Activated T-helper 17 cell treated with anti-CD3 and anti-CD28 coated beads, Interleukin-2, amount 50 U/mL, for 72 hours (primary cell): ENCODE measurements at places on chromosomes 6 and 20. TPM values are rescaled to one million over a fixed set of nuclear protein-coding genes. Genes with fewer than 3 reads are reported as not detected.

DNA sequence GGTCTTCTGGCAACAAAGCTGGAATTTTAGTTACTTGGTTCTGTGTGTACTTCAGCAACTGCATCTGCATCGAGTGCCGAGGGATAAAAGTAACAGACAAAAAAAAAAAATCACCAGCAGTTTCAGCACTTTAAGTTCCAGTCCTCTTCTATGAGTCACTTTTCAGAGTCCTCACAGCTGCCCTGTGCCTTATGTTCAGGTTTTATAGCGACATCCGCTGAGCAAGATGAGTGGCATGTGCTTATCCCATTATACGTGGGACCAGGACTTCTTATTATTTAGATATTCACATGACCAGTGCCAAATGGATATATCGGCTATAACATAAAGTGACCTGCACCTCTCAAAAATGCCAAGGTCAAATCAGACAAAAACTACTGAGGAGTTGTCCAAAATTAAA lies 242.9 kb downstream of the FOXA2 start:
- no peak for ATAC-seq

GRCh38 chr6:7142228-7142801 lies 34.6 kb downstream of the RREB1 start:
- ATAC-seq: no peak

DNA sequence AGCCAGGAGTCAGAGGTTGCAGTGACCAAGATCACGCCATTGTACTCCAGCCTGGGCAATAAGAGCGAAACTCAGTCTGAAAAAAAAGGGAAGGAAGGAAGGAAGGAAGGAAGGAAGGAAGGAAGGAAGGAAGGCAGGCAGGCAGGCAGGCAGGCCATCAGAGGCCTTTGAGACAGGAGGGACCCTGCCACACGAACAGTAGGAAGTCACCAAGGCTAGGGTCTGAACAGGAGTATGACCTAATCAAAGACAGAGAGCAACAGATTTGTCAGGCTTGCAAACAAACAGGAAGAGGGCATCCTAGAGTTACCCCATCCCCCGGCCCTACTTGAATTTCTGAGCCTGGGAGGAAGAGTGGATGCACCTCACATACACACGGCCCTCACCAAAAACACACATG lies 67.1 kb downstream of the FGD2 start:
- peak; percentile 49 for ATAC-seq

- no peak for ATAC-seq
These were observed 174.8 kb upstream of the RREB1 start for GRCh38 chr6:6932968-6933367.

DNA sequence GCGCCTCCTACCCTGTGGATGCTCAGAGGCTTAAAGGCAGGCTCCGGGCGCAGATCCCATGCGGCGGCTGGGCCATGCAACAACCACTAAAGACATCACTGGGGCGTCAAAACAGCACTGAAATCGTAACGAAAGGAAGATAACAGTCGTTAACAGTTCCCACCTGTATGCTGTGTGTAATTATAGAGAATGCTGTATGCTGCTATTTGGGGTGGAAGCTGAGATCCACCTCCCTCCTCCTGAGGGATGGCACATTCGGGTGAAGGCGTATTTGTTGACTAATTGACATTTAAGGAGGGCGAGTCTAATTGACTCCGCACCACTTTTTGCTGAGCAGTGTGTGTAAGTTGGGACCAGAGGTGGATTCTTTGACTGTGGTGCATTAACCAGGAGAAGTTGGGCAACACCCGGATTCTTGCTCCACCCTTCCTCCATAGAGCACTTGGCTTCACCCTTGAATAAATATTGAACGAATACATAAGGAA lies 687 bp downstream of the SLC35A1 start:
- ATAC-seq: peak; percentile 75

DNA sequence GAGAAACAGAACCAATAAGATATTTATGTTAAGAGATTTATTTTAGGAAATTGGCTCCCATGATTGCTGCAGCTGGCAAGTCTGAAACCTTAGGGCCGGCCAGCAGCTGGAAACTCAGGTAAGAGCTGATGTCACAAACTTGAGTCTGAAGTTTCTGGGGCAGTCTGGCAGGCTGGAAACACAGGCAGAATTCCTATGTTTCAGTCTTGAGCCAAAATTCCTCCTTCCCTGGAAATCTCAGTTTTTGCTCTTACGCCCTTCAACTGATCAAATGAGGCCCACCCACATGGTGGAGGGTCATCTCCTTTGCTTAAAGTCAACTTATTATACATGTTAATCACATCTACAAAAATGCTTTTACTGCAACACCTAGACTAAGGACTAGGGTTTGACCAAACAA lies 184.1 kb downstream of the SOD2 start:
- ATAC-seq: no peak

GRCh38 chr6:25377664-25378063 lies 98.5 kb downstream of the CARMIL1 start:
- ATAC-seq: no peak

DNA sequence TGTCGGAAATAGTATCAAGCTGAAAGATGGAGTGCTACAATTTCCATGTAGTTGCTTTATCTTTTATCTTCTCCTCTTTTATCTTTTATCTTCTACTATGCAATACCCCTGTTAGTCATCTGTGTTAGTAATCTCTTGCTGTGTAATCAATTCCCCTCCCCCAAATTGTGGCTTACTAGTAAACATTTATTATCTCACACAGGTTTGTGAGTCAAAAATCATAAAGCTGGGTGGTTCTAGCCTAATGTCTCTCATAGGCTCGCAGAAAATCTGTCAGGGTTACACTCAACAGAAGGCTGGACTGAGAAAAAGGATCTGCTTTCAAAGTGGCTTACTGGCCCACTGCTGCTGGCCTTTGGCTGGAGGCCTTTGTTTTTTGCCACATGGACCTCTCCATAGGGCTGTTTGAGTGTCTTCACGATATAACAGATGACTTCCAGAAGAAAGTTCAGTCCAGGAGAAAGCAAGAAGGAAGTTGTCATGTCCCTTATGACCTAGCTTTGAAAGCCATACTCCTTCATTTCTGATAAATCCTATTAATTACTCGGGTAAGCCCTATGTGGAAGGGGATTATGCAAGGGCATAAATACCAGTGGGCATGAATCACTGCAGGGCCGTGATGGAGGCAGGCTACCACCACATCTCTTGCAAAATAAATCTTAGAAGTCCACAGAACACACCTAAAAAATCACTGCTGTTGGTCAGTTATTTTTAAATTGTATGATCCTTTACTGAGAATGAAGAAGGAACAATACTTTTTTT lies 24.5 kb upstream of the PTCHD4 start:
- no peak for ATAC-seq

DNA sequence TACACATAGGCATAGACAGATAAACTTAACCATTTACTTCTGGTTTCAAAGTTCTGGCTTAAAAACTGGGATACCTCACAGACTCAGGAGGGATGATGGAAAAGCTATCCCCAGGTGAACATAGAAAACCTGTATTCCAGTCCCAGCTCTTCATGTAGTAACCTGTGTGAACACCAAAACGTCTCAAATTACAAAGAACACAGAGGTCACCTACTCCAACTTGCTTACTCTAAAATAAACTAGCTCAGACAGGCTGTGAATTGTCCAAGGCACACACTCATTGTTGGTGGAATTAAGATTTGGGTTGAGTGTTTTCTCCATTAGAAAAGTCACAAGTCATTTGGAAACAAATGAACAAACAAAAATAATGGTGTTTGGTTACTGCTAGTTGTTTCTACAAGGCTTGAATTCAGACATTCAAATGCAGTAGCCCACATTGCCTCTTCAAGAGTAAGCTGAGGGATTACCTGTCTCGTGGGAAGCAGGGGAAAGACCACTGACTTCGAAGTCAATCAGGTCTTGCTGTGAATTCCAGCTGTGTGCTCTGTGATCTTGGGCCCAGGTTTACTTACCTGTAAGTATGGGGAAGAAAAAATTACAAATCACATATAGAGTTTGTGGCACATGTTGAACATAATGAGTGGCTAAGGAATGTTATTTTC lies 48.2 kb upstream of the LRRC1 start:
- ATAC-seq: no peak

DNA sequence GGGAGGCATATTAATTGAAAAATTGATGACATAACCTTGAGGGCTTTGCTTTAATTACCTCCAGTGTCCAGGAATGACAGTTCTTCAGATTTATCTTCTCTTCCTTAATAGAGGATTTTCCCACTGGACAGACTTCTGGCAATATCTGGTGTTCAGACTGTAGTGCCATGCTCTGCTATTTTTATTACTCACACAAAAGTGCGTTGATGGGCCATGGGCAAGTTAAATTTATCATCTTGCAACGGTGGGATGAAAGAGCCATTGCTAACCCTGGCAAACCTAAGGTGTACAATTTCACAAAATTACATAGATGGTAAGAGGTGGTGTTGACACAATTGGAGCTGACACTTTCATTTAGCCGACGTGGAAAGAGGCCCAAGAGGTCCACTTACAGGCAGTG lies 253.7 kb upstream of the PLCB4 start:
- no peak for ATAC-seq

DNA sequence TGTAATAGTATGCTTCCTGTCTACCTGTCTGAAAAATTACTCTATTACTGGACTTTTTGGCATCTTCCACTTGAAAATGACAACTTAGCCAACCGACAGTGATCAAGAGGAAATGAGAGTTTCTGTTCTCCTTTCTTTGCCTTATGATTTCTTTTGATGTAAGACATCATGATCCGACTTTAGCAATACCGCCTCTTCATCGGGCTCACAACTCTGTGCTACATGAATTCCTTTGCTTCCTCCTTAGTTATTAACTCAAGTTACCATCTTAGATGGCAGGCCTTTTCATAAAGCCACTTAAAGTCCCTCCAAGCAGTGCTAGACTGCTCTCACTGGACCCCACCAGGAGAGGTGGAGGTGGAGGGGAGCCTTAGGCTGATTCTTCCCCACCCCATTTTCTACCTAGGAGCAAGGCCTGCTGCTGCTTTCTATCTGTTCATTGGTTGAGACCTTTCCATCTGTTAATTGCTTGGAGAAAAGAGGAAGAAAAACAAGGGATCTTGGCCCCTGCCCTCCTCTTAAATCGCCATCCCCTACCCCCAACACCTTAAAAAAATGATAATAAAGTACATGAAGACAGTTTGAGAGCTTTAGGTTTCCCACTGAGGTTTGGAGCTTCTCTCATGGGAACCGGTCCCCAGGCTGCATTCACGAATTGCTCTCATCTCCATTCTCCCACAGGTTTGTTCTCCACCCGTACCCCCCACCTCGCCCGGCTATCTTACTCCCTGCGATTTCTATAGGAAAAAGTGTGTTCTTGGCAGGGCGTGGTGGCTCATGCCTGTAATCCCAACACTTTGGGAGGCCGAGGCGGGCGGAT lies 21.6 kb upstream of the MCM3 start:
- peak; percentile 52 for ATAC-seq

- no peak for ATAC-seq
These were observed 146.7 kb downstream of the TASP1 start for GRCh38 chr20:13492001-13492481.

GRCh38 chr20:9294041-9294440 lies 220.3 kb upstream of the LAMP5 start:
- no peak for ATAC-seq

DNA sequence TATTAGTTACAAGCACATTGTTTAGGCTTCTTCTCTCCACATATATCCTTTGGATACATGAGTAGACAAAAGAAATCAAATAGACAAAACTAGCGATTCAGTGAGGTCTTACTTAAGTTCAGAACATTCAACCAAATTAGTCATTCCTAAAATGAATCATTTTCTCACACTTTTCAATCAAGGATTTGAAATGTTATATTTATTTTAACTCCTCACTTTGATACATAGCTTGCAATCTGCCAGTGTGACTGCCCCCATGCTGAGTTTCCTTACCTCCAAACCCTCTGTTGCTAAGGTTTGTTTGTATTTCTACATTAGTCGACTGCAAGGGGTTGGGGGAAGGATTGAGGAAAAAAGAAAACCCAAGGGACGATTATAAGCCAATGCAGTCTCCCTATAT lies 3.5 kb upstream of the MOXD1 start:
- ATAC-seq: peak; percentile 38

DNA sequence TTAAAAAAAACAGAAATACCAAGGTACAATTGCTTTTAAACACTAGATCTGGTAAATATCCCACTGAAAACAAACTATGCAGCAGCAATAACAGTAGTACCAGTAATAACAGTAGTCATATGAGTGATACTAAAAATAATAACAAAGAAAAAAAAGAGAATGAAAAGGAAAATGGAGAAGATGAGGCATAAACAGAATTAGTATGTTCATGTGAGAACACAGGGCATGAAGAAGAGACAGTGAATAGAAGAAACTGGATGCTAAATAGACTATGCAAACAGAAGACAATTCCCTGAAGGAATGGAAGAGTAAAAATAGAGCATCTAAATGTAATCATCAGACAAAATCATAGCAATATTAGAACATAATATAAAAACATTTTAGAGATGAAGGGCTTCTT lies 121.1 kb downstream of the RNGTT start:
- peak; percentile 28 for ATAC-seq

DNA sequence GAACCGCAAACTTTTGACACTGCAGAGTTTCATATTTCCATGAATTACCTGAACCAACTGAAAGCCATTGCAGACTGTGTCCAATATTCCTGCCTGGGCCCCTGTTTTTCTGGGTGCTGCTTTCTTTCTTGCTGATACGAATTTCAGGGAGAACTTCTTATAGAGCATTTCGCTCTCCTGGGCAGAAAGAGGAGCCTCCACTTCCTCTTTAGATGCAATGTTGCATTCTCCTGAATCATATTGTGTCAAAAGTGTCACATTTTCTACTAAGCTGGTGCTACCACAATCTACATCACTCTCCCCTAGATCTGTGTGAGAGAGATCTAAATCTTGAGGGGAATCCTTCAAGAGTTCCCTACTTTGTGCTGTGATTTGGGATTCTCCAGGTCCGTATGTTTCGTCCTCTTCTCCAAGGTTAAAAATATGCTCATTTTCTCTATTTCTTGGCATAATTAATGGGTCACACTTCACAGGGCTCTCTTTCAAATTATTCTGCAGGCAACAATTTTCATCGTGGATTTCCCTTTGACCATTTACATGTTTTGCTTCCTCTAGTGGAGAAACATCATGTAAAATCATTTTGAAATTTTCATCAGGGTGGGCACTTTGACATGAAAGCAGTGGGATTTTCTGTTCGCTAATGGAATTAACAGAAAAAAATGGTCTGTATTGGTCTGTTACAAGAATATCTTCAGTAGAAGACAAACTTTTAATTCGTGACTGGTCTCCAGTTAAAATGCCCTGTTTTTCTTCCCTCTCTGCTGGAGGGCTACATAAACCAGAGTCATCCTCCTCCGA lies 102.3 kb downstream of the DST start:
- no peak for ATAC-seq

DNA sequence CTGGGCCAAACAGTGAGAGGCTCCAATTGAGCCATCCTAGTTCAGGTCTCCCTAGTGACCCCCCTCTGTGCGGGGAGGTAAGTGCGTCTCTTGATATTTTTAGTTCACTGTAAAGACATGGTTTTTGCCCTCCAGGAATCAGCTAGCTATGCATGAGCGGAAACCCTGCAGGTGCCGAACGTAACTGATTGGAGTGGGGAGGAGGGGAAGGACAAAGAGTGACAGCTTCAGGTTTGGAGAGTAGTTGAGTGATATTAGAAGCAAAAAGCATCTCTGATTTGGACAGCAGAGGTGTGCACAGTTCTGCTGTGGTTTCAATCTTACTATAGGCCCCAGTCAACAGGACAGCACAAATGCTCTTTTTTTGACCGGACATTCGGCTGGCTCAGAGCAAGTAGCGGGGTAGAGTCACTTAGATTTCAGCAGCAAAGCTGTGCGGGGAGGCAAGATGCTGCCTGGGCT lies 31.8 kb downstream of the TBC1D7 start:
- no peak for ATAC-seq

Gene RBBP9
- total RNA-seq: 18.3 TPM

Gene SLC22A2
- total RNA-seq: not detected

Gene RRP36
- total RNA-seq: 78.1 TPM

Gene TGM3
- 0.16 TPM for total RNA-seq

Gene FAM83C
- not detected for total RNA-seq

Gene ATRN
- total RNA-seq: 8.5 TPM

Gene IL20RA
- 0.06 TPM for total RNA-seq

Gene MEI4
- not detected for total RNA-seq
